Nephron progenitor cell (in vitro differentiated cells): ENCODE measurements at places on chromosomes 6 and 20.

DNA sequence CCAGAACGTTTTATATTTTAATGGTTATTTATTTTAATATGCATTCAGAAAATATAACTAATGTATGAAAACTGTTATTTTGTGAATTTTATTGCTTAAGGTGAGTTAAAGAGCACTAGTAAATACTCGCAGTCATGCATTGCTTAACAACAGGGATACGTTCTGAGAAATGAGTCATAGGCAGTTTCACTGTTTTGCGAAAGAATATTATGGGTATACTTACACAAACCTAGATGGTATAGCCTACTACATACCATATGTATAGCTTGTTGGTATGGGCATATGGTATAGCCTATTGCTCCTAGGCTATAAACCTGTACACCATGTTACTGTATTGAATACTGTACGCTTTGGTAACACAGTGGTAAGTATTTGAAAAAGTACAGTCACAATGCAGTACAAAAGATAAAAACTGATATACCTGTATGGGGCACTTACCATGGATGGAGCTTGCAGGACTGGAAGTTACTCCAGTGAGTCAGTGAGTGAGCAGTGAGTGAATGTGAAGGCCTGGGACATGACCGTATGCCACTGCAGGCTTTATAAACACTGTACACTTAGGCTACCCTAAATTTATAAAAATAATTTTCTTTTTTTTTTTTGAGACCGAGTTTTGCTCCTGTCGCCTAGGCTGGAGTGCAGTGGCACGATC lies 38.5 kb downstream of the ARFGEF2 start:
- no peak for DNase-seq
- H3K27me3 ChIP-seq = no peaks in the 10 kb centered on the region
- peaks cover 48% of the 10 kb centered on the region for H3K36me3 ChIP-seq

- DNase-seq = no peak
- H3K36me3 ChIP-seq = no peaks in the 10 kb centered on the region
- peaks cover 5% of the 10 kb centered on the region for H3K4me1 ChIP-seq
- H3K27ac ChIP-seq = no peak overlapping the region
- peaks cover 8% of the 10 kb centered on the region for H3K27me3 ChIP-seq
Measured at GRCh38 chr6:12714022-12714421, 2.5 kb upstream of the PHACTR1 start.

- H3K4me3 ChIP-seq = peak overlapping the region; percentile 97
- H3K27ac ChIP-seq = peak overlapping the region; percentile 94
- H3K36me3 ChIP-seq = peaks cover 19% of the 10 kb centered on the region
- no peak for DNase-seq
- peaks cover 7% of the 10 kb centered on the region for H3K27me3 ChIP-seq
Measured at GRCh38 chr6:27694547-27694874, 217.7 kb downstream of the OR2B2 start.

DNA sequence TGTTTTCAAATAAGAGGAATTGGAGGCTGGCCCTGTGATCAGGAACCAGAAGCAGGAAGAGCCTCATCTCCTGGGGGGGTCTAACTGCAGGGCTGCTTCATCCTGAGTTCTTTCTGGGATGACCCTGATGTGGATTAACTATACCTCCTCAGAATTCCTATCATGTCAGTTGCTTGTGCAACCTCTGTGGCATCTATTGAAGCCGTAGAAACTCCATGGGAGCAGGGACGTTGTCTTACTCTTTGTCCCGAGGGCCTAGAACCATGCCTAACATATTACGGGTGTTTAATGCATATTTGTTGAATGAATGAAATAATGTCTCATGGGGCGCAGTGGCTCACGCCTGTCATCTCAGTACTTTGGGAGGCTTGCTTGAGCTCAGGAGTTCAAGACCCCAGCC lies 110.1 kb upstream of the AGPAT4 start:
- no peak overlapping the region for H3K4me3 ChIP-seq
- no peak for DNase-seq
- peaks cover 3% of the 10 kb centered on the region for H3K27me3 ChIP-seq
- H3K4me1 ChIP-seq = peaks cover 13% of the 10 kb centered on the region
- no peaks in the 10 kb centered on the region for H3K36me3 ChIP-seq
